ENCODE measurements at places on chromosomes 7 and 10.
A peak's percentile ranks its signal among the peaks of the same experiment; 100 is the strongest.

GRCh38 chr7:138023618-138024342 lies 21.9 kb upstream of the CREB3L2 start:
- DNase-seq, result no peak

DNA sequence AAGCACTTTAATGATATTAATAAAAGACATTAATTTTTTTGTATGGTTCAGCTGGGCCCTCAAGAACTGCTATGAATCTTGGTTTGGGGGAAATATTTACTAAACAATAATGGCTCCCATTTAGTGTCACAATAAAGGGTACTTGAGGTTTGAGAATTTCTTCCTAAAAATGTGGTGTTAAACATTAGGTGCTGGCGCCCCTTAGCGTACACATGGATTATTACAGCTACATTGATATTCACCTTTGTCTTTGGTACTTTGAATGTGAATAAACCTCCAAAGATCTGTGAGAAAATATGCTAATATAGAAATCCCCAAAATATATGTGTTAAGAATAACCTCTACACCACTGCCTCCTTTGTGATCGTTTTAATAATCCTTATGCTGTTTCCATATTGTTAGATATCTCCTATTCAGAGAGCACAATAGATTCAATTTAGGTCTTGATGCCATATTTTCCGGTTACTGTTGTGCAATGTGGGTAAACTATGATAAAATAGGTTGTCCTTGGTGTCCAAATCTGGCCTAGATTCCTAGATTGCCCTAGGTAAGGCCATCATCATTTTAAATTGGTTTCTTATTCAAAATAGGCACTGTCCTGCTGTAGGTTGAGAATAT lies 161.8 kb upstream of the CACNA2D1 start:
- DNase-seq, result no peak

- DNase-seq, result peak; percentile 48
Observed at GRCh38 chr7:112495810-112496462, 15.1 kb downstream of the LSMEM1 start.

DNA sequence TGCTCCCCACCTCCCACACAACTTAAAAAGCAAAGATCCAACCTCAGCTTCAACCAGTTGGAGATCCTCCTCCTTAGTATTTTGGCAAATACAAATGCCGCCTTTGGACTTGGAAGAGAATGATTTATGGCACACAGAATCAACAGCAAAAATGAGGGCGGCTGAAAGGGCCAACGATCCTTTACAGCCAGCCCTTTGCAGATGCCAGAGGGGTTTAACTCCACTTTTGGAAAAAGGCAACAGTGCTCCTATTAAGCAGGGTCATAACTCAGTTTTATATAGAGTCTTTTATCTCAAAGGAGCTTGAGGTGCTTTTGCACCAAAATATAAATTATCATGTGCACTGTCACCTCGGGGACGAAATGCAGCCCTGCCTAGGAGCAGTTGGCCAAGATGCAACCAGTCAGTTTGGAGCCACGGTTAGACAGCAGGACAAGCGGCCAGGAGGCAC lies 56.7 kb upstream of the JCAD start:
- DNase-seq, result no peak

DNA sequence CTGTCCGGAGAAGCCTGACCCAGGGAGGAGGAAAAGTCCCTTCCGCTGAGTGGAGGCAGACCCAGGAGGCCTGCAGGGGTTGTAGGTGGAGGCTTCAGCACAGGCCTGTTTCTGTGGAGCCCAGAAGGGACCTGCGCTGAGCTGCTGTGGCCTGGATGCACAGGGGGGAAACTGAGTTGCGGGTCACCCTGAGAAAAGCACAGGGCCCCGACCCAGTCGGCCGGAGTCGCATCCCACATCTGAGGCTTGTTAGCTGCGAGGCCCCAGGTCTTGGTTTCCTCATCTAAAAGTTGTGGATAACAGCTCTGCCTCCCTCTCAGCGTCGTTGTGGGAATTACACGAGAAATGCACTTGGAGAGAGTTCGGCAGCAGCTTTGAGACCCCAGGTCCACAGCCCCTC lies 76.4 kb downstream of the GOLGA7B start:
- no peak for DNase-seq

DNA sequence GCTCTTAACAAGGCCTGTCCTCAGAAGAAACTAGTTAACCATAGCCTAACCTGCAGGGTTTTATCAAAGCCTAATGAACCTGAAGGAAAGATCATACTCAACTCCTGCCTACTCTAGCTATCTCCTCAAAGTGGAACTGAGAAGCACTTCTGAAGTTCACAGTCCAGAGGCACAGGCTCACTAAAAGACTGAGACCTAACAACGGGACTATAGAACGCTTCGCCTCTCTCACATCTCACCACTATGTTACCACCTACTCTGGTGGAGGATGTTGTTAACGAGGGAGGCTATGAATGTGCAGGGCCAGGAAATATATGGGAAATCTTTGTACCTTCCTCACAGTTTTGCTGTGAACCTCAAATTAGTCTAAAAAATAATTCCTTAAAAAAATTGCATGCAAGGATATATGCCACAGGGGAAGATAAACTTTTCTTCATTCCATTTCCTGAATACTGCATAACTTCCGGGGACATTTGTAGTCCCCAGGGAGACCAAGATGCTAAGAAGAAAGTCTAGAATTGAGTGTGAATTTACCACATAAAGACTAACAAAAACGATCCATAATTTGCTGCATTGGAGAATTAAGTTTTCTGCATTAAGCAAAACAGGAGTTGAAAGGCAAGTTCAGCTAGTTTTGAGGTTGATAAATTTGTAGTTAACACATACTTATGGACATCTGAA lies 21.6 kb downstream of the LIPJ start:
- no peak for DNase-seq

DNA sequence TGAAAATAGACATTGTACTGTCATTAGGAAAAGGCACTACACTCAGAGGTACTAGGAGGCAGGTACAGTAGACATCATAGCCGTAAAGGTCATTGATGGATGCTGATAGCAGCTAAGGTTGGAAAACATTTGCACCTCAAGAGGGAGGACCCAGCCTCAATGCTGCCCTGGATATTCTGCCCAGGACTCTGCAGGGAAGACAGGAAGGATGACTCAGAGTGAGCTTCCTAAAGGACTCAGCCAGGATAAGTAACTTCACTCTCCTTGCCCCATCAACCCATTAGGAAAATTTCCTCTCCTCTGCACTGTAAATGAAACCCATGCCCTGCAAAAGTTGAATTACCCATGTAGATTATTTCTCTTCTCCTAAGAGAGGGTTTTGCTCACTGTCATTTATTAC lies 617.9 kb upstream of the MKI67 start:
- DNase-seq, result no peak

GRCh38 chr10:21531164-21531563 lies 2.9 kb upstream of the MLLT10 start:
- DNase-seq, result no peak

DNA sequence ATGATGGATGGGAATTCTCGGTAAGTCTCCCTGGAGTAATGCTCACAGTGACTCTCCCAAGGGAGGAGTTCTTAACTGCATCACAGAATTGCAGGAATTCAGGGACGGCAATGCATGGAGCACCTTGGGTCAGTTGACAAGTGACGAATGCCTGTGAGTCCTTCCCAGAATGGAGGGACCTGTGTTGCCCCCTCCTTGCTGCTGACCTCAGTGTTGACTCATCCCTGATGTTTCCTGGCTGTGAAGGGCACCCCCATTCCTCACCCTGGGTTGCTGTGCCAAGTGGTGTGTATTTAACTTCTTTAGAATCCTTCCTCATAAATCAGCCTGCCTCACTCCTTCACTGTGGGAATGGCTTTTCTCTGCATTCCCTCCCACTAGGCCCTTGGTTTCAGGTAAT lies 98.9 kb downstream of the LRMDA start:
- DNase-seq, result no peak

DNA sequence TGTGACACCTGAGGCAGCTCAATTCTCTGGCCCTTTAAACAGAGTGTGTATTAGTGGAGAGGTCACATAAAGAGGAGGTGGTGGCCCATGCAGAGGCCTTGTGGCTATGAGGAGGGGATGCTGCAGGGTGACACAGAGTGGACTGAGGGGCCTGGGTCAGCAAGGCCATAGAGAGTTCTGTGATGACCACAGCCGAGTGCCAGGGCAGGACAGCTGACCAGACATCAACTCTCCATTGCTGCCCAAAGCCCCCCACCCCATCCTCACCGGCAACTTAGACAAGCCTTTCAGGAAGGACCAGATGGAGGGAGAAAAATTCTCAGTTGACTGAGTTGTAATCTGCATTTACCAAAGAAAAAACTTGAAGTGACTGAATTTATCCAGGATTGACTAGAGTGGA lies 378.1 kb downstream of the RPS24 start:
- no peak for DNase-seq

GRCh38 chr7:97011536-97012364 lies 6.4 kb downstream of the DLX6 start:
- no peak for DNase-seq
